Cerebellar nuclear complex (tissue), 1 donor: ENCODE measurements at places on chromosomes 3 and 15.

GRCh38 chr3:41668379-41668778 is 293.5 kb downstream of the ULK4 start:
- DNase-seq: no peak

GRCh38 chr3:869734-870133 is 223.1 kb upstream of the CNTN6 start:
- no peak for DNase-seq

- no peak for DNase-seq
Observed at GRCh38 chr15:99605990-99606389, 40.2 kb downstream of the MEF2A start.

DNA sequence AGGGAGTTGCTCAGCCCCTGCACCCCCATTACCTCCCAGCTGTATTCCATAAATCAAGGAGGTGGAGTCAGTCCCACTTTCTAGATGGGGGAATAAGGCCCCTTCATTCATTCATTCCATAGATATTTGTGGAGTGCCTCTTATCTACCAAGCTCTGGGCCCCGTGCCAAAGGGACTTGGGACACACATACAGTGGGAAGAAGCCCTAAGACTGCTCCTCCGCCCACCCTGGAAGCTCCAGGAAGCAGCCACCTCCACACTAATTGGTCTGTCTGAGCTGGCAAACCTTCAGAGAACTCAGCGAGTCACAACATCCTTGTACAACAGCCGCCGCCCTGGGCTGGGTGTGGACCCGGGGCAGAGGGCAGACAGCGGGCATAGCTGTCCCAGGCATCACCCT is 6.4 kb downstream of the STRA6 start:
- no peak for DNase-seq

- DNase-seq: no peak
Observed at GRCh38 chr3:171744158-171744741, 66.0 kb downstream of the PLD1 start.

GRCh38 chr3:107524841-107525643 is 2.3 kb downstream of the BBX start:
- DNase-seq: no peak

- DNase-seq: no peak
Observed at GRCh38 chr3:171187706-171188290, 161.3 kb upstream of the SLC2A2 start.

GRCh38 chr3:119700269-119700919 is 2.4 kb upstream of the CFAP91 start:
- DNase-seq: no peak

GRCh38 chr15:74226761-74227540 is 9.2 kb upstream of the CCDC33 start:
- no peak for DNase-seq

GRCh38 chr15:55407498-55408011 is 604 bp downstream of the CCPG1 start:
- DNase-seq: no peak

DNA sequence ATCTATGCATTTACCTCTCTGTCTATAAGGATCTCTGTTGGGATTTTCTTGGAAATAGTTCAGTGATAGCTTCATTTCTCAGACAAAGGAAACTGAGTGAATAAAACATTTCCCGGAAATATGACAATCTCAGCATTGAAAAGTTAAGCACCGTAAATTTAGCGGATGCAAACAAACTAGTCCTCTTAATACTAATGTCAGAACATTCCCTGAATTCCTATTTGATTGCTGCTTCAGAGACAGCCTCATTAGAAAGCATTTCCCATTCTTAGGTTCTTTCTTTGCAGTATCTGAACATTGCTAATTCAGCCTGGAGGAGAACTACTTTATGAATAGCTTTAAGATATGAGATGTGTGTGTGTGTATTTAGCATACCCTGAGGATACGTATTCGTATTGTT is 101.3 kb downstream of the NR2F2 start:
- DNase-seq: no peak

DNA sequence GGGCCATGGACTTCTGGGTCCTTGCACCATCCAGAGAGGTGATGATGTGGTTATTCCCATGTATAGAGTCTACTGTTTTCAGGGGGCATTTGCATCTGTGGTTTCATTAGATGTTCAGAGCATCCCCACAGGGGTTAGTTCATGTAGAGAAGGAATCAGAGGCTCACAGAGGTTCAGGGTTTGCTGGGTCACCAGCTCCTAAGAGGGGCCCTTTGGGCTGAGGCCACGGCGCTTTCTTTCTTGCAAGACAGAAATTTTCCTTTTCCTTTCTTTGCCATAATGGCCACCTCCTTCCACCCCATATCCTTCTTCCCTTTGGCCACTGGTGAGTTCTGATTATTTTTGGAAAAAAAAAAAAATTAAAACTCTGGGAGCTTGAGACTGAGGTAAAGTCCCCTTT is 62.3 kb downstream of the APBA2 start:
- DNase-seq: no peak

GRCh38 chr3:126350502-126351085 is 6.6 kb downstream of the KLF15 start:
- no peak for DNase-seq

GRCh38 chr3:177705976-177706823 is 508.9 kb upstream of the TBL1XR1 start:
- no peak for DNase-seq

GRCh38 chr3:149339931-149340309 is 6.5 kb upstream of the TM4SF18 start:
- DNase-seq: no peak

DNA sequence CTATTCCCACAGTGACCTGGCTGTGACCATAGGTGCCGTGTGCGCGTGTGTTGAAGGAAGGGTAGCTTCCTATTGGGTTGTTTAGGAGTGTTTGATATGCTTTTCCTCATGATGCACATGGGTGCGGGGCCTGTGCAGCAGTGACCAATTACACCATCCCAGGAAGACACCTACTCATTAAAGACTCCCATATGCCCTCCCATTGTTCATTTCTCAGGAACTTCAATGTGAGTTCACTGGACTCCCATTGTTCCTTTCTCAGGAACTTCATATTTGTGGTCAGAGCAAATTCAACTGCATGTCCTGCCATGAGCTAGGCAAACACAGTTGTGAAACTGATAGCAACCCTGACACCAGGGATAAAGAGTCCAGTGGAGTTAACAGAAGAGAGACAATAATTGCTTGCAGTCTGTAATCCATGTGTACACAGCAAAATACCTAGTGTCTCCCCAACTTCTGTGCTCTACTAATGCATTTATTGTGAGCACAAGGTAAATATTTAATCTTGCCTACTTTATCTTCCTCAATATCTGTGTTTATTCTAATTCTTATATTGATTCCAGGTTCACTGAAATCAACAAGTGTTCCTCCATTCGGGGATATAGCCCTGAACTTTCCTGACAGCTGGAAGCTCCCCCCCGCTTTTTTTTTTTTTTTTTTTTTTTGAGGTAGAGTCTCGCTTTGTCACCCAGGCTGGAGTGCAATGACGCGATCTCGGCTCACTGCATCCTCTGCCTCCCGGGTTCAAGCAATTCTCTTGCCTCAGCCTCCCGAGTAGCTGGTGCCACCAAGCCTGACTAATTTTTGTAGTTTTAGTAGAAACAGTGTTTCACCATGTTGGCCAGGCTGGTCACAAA is 57.5 kb upstream of the GCNT3 start:
- no peak for DNase-seq

DNA sequence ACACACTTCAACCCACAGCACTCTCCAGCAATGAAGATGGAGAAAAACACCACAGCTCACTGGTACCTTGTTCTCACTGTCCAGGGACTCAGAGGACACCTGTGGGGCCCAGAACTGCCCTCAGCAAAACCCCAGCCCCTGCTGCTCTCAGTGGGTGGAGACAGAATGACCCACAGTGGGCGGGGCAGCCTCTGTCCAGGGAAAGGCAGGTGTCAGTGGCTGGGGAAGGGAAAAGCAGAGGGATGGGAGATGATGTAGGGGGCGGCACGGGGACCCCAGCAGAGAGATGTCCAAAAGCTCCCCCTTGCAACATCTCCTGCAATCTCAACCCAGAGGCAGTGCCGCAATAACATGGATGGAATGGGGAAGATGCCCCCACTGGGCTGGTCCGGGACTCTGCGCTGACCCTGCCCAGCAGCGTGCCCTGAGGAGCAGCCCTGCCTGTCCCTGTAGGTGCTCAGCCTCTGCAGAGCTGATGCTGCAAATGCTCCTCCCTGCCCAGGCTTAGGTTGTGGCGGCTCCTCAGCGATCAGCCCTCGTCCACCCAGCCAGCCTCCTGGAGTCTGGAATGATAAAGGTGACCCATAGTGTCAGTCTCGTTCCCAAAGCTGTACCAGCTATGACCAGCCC is 193.9 kb downstream of the XXYLT1 start:
- no peak for DNase-seq

DNA sequence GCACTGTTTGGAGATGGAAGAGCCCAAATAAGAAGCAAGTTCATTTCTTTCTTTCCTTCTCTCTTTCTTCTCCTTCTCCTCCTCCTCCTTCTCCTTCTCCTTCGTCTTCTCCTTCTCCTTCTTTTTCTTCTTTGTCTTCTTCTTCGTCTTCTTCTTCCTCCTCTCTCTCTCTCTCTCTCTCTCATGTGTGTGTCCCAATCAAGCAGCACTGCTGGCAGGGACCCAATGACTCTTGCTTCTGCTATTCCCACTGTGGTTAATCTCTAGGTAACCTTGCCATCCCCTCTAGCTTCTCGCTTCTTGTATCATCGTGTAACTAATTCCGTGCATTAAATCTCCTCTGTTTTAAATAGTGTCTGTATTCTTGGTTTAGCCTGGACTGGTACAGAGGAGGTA is 26.1 kb upstream of the ZNF280D start:
- no peak for DNase-seq

- no peak for DNase-seq
Observed at GRCh38 chr3:35832140-35832571, 192.8 kb downstream of the ARPP21 start.

- DNase-seq: peak; percentile 5
Observed at GRCh38 chr3:42507252-42507651, 4.8 kb downstream of the VIPR1 start.

- no peak for DNase-seq
Observed at GRCh38 chr3:160587105-160587504, 21.7 kb upstream of the KPNA4 start.

- no peak for DNase-seq
Observed at GRCh38 chr3:21435871-21436270, 315.1 kb downstream of the ZNF385D start.

- DNase-seq: no peak
Observed at GRCh38 chr3:64687781-64688604, at the start of gene ADAMTS9. Gene ADAMTS9, minus strand, starts transcription at chr3:64688000. Its CDS starts 343 bp downstream, at chr3:64687657.

DNA sequence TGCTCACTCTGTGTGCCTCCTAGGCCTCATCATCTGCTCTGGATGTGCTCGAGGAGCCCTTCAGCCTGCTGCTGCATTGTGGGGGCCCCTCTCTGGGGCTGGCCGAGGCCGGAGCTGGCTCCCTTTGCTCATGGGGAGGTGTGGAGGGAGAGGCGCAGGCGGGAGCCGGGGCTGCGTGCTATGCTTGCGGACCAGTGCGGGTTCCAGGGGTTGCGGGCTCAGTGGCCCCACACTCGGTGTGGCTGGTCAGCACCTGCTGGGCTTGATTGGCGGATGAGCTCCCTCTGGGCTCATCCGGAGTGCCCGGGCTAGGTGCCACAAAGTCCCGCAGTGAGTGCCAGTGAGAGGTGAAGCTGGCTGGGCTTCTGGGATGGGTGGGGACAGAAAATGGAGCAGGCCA is 264.2 kb downstream of the SI start:
- no peak for DNase-seq

DNA sequence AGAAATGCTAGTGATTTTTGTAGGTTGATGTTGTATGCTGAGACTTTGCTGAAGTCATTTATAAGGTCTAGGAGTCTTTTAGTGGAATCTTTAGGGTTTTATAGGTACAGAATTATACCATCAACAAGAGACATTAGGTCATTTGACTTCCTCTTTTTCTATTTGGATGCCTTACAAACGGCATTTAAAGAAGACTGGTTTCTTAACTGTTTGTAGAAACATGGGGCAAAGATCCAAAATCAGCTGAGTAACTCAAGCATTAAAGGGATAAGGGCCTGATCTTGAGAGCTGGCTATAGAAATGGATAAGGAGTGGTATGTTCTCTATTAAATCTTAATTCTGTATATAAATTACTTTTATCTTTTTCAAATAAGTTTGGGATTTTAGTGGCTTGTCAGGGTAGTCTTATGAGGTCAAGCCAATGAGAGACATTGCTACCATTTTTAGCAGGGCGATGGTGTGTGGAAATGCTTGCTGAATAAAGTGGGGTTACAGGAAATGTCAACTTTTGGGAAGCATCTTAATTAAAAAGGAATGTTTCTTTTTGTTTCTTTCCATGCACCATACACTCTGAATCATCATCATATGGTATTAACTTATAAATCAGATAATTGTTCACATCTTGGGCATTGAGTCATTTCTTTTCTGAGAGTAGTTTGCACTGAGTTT is 197.7 kb upstream of the GBE1 start:
- DNase-seq: no peak

DNA sequence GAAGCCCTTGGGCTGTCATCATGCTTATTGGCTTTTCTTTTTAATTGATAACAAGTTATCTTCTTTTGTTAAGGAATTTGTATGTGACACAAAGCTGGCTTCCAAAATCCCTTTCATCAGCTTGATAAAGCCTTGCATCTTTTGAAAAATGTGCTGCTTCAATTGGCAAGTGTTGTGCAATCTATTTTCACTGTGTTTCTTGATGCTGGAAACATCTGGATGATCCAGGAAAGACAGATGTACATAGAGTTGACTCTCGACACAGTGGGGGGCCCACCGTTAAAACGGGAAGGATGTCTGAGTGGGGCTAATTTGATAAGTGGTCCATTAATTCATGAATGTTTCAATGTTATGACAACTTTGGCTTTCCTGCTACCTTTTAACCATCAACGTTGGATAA is 158.3 kb upstream of the WNT5A start:
- DNase-seq: no peak

DNA sequence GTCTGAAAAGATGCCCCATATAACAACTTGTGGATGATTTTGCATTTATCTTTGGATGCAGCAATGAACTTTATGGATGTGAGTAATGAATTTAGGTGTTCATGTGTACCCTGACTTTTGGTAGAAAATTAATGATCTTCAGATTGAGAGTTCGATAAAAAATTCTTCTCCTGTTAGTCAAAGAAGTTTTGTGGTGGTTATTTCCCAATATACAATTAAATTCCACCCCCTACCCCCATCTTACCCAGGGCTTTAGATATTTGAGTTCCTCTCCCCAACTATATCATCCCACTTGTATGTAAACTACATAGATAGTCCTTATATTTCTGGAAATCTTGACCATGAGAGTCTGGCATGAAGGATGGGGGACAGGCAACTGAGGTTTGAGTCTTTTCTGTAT is 126.1 kb upstream of the ALDH1A3 start:
- DNase-seq: no peak

GRCh38 chr3:43966126-43966525 is 275.4 kb downstream of the ABHD5 start:
- DNase-seq: no peak

- DNase-seq: no peak
Observed at GRCh38 chr15:90054618-90055097, 47.6 kb downstream of the IDH2 start.
